Stimulated activated CD4-positive, alpha-beta T cell treated with anti-CD3 and anti-CD28 coated beads, Interleukin-15, amount 100 ng/mL, for 24 hours (primary cell): ENCODE measurements at places on chromosomes 3 and 15.

DNA sequence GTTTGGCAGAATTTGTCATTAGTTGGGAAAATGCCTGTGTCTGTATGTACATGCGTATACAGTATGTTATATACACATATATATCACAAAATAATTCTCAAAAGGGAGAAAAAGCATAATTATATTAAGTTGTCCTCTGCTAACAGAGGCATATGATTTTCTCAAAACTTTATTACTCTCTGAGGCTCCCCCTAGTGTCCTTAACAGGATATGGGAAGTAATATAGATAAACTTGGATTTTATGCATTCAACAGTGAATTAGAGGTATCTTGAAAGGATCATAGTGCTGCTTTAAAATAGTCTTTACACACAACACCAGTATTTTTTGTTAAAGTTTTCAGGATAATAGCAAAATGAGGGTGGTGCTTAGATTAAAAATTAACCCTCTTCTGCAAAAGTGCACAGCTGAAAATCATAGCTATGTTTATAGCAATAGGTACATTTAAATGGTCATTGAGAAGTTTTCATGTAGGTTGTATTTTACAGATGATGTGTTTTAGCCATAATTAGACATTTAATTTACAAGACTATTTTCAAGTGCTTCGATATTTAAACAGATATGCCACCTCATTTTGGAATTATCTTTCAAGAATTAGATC is 454.0 kb upstream of the ROBO2 start:
- DNase-seq, result no peak

DNA sequence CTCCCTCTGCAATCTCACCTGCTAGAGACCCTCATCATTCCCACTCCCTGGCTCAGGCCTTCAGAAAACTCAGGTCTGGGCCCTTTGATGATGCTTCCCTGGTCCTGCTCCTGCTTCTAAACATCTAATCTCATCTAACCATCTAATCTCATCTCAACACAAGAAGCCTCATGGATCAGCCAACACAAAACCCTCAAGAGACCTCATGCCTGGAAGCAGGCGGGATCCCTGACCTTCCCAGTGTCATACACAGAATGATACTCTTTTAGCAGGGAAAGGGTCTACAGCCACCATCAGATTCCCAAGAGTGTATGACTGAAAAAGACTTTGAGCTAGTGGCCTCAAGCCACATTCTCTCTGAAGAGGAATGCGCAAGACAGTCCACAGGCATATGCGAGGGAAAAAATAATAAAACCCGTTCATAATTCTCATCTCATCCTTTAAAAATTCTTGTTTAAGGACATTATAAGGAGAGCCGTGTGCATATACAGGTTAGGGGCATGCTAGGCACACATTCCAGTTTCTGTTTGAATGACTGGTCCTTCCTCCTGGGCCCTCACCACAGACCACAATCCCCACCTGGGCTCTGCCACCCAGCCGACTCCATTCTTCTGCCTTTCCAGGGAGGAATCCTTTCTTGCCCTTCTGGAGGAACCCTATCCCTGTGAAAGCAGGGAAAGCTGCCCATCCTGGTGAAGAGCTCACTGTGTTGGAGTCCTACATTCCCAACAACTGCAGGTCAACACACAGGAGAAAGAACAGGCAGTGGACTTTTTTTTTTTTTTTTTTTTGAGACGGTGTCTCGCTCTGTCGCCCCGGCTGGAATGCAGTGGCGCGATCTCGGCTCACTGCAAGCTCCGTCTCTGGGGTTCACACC is 2.2 kb downstream of the ZXDC start:
- DNase-seq, result peak; percentile 43

DNA sequence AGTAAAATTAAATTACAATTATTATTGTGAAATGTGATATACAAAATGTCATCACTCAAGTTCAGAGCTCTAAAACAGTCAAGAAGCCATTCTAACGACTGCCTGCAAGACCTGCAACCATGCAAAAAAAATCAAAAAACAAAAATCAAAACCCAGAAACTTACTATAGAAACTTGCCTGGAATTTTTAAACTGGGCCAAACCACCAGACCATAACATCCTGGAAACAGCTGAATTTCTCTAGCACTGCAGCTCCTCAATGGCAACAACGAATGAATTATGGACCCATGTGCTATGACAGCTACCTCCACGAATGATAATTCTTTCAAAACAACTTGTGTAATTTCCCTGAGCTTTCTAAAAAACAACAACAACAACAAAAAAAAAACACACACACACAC is 130.0 kb upstream of the KCNMB2 start:
- DNase-seq, result no peak

DNA sequence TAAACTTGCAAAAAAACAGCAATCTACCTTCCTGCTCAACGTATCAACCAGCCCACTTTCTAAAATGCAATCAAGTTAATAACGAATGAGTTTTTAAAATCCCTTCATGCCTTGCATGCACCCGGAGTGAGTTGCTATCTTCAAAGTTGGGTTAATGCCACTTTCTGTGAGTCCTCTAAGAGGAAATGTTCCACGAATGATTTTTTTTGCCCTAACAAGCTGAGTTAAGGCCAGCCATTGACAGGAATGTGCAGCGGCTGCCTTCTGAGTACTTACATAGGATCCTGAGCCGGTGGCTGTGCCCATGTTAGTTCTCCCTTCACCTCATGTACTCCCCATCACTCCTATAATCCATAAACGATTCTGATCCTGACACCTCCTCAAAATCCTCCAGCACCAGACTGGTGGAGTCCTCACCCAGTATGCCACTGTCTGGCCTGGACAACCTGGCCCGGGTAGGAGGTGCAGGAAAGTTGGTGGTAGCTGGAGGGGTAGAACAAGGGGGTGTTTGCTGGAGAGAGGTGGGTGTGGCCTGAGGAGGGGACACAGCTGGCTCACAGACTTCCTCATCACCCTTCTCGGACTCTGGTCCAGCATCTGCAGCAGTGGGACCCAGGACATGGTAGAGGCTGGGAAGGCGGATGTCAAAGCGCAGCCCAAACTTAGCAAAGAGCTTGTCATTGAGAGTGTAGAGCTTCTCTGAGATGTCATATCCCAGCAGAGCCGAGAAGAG is 12.4 kb downstream of the POPDC2 start:
- DNase-seq, result no peak

- DNase-seq, result no peak
Observed at GRCh38 chr15:99211926-99212325, 37.5 kb downstream of the TTC23 start.

DNA sequence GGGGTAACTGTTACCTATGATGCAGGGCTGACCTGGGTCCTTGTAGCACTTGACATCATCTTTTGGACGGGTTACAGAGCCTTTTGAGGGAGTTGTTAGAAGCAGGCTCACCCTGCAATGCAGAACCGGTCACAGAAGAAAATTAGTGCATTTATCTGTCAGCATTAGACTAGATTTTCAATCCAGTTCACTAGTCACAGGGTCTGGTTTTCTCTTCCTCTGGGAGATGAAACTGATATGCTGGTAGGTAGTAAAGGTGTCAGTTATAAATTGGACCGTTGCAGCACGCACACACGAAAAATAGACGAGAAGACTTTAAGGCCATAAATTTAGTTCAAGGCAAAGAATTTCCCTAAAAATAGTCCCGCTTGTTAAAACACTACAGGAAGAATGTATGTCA is 532.3 kb upstream of the ATP11B start:
- DNase-seq, result no peak

GRCh38 chr15:77266708-77267386 is 153.1 kb downstream of the PEAK1 start:
- DNase-seq, result no peak

DNA sequence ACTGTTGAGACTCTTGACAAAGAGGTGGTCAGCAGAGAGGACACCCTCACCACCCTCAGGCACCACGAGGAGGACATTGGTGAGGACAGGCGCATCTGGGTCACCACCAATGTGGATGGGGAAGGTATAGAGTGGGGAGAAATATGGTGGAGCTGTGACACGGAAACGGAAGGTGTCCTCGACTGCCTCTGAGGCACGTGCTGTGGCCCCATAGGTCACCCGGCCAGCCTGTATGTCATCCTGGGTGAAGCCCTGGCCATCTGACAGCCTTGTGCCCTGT is 24.4 kb downstream of the CSPG4 start:
- DNase-seq, result no peak

DNA sequence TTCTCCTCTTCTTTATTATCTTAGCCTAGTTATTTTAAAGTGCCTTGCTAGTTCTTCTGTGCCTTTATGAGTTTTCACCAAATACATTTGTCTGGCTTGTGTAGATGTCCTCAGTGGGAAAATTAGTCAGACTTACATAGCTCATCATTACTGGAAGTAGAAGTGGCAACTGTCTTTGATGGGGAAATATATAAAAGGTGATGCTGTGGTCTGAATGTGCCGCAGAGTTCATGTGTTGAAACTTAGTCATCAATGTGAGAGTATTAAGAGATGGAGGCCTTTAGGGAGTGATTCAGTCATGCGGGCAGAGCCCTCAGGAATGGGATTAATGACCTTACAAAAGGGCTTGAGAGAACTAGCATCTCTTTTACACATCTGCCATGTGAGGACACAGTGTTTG is 6.4 kb upstream of the ERICH6 start:
- no peak for DNase-seq

DNA sequence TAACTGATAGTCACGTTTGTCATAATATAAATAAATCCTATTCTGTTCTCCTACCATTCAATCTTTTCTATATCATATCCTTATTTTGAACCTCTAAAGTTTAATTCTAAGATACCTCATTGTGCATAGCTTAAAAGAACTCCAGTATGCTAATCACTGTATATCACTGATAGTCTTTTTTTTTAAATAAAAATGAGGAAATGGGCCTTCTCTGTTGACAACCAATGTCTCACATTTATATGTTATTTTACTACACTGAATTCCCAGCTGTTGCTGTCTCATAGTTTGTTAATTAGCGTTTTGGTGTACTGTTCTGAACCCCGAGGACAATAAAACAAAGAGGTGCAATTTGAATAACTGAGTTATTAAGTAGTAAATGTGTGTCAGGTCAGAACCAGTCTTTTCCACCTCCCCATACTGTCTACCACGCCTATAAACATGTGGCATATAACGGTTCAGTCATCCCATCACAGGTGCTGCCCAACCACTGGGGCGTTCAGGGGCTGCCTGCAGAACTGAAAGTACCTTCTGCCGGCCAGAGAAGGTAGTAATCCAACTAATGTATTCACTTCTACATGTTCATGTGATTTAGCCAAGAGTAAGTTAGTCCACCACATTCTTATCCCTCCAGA is 14.9 kb downstream of the CBLB start:
- DNase-seq, result no peak

GRCh38 chr3:173589116-173589515 is 191.6 kb downstream of the NLGN1 start:
- no peak for DNase-seq

GRCh38 chr3:180383332-180384020 is 218.5 kb upstream of the TTC14 start:
- no peak for DNase-seq

- no peak for DNase-seq
Observed at GRCh38 chr3:150057227-150057626, 86.5 kb upstream of the PFN2 start.

GRCh38 chr15:77709135-77709886 is 76.6 kb upstream of the LINGO1 start:
- no peak for DNase-seq

DNA sequence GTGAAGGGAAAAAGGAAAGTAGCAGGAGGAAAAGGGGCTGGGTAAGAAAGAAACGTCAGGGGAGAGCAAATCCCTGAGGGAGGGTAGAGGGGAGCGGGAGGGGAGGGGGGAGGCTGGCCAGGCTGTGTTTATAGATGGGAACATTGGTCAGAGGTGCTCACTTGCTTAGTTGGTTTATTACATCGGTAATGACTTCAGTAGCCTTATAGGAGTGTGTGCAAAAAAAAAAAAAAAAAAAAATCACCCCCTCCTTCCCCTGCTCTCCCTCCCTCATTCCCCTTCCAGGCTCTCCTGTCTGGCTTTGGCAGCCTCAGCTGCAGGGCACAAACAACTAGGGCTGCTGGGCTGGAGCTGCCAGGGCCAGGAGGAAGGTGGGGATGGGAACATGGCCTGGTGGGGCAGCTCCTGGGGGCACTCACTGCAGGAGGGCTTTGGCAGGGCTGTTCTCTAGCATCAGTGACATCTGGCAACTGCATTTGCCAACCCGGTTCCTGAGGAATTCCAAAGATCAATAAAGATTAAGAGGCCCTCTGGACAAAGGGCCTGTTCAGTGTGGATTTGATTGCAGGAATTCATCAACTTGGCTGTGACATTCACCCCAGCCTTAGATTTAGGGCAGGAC is 334.5 kb upstream of the FRG2C start:
- no peak for DNase-seq

DNA sequence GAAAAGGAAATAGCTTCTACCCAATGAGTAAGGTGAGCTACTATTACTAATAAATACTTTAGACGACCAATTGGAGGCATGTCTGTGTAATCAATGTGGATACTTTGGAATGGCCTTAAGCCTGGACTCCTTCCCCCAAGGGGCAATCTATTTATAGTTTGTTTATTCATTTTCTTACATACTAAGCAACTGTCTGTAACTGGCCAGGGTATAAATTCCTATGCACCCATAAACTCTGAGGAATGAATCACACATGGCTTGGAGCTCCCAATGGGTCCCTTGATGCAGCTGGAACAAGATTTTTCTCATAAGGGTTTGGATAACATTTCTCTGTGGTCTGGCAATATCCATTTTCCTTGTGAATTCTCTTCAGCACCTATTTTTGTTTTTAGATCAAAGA is 506.8 kb downstream of the EDEM1 start:
- no peak for DNase-seq

DNA sequence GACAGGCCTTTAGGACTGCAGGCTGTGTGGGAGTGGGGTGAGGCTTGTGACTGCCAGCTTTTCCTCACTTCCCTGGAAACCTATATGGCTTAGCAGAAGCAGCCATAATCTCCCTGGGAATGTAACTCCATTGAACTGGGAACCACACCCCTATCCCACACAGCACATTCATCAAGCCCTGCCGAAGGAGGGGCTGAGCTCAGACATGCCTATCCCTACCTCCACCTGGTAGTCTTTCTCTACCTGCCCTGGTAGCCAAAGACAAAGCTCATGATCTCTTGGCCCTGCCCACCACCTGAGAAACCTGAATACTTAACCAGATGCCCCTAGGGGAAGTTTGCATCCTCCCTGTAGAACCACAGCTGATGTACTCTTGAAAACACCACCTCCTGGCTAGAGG is 219.8 kb downstream of the UNC13C start:
- no peak for DNase-seq

DNA sequence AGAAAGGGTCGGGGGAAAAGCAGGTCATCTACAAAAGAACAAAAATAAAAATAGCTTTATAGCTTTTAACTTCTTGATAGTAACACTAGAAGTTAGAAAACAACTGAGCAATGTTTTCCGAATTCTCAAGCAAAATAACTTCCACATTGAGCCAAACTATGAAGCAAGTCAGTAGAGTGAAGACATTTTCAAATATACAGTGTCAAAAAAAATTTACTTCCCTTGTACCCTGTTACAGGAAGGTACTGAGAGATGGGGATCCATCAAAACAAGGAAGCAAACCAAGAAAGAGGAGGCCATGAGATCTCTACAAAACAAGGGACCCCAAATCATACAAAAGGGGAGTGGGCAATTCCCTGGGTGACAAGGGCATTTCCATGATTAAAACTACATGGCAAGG is 26.6 kb upstream of the STIMATE start:
- no peak for DNase-seq

- DNase-seq, result no peak
Observed at GRCh38 chr3:143124601-143125520, 5.3 kb downstream of the CHST2 start.

- no peak for DNase-seq
Observed at GRCh38 chr3:122081543-122082247, 26.5 kb downstream of the CD86 start.
